Cardiac septum (tissue), 1 donor: ENCODE measurements at places on chromosomes 7 and 10. TPM values are rescaled to one million over a fixed set of nuclear protein-coding genes. Genes with fewer than 3 reads are reported as not detected.

DNA sequence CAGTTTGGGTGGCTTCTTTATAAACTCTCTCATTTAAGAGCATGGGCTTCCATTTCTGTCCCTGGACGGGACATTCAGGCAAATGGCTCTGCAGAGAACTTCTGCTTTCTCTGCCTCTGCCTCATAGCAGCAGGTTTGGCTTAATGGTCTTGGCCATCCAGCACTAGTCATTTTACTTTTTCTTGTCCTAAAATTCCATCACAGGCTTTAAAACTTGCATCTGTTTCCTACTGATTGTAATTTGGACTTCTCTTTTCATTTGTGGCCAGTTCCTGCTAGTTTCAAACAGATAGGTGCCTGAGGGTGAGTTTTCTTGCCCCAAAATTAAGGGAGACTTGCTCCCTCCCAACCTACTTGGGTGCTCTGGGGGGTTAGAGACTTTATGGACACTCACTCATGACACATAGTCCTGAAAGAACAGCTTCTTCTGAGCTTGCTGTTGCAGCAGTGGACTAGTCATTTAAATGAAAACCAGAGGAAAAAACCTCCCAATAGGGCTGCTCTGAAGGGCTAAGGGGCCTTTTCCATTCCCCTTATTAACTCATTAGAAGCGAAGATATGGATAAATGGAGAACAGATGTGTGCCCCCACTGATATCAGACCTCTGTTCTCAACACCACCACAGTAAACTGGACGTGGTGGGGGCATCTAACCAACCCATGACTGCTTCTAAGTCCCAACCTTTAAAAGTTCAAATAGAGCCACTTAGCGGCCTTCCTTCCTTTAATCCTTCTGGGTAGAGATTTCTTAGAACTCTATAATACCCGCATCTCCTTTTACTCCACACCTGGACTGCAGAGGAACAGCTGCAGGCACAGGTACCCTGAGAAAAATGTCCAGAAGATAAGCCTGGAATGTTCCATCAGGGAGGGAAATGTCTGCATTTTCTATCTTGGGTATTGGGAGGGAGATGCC lies 38.8 kb downstream of the SVOPL start:
- no peak for DNase-seq

DNA sequence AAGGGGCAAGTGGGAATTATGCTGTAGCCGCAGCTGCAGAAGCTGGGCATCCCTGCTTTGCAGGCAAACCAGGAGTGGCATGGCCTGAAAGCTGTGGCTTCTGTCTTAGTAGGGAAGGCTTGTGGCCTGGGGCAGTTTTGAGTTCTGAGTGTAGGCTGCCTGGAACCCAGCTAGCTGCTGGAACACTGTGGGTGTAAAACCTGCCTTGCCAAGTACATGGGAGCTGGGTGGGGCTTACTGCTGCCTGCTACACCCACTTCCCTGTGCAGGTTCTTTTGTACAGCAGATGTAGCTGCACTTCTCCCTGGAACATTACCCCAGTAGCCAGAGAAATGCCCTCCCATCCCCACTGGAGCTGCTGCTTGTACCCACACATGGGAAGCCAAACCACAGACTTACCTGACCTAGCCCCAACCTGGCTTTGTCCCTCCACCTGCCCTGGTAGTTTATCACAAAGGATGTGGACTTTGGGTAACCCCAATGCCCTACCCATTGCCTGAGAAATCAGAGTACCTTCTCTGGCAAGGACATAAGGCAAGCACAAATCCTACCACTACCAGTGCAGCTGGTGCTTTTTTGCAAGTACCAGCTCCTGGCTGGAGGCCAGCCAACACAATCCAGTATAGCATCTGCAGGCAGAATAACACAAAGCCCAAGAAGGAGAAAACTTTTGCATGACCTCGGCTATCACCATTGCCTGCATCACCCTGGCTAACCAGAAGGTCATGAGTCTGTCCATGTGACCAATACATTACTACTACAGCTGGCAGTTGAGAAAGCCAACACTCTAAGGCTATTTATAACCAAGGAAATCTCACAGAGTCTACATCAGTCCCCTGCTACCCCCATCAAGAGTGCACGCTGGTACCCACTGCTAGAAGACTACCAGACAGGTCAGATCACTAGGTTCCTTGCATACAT lies 26.5 kb upstream of the PPP1R3A start:
- DNase-seq, result no peak

- no peak for DNase-seq
Observed at GRCh38 chr7:129006636-129007414, 48.1 kb downstream of the TNPO3 start.

- no peak for DNase-seq
Observed at GRCh38 chr7:501526-501925, 18.1 kb downstream of the PDGFA start.

DNA sequence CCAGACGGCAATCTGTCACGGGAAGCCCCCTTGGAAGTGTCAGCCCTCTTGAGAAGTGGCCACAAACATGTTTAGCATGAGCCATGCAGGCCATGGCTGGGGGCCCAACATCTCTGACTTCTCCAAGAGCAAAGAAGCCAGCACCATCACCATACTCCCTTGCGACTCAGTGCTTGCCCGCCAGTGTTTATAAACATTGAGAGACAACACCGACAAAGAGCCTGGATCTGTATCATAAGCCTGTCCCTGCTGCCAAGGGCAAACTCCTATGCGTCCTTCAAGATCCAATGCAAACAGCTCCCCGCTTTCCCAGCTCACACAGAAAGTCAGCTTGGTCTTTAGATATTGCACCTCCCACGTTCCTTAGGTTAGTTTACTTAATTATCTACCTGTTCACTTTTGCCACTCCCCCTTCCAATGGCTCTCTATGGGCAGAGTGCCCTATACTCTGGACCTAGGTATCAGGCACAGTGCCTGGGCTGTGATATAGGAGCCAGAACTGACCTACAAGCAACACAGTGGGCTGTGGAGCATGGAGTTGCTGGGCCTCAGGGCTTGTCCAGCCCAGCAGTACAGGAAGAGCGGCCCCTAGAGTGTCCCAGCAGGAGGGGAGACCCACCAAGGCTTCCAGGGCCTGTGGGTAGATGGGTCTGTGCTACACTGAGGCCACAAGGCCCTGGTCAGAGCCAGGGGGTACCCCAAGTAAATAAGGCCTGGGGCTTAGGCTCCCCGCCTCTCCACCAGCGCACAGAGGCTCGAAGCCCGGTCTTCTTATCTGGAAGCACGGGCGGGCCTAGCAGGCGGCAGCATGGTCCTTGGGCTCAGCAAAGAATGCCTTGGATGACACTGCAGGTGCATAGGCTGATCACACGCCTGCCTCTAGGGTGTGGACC lies 37.7 kb downstream of the CAMK2B start:
- DNase-seq, result peak; percentile 68

- no peak for DNase-seq
Observed at GRCh38 chr7:143900230-143900766, 1.7 kb downstream of the TCAF1 start.

DNA sequence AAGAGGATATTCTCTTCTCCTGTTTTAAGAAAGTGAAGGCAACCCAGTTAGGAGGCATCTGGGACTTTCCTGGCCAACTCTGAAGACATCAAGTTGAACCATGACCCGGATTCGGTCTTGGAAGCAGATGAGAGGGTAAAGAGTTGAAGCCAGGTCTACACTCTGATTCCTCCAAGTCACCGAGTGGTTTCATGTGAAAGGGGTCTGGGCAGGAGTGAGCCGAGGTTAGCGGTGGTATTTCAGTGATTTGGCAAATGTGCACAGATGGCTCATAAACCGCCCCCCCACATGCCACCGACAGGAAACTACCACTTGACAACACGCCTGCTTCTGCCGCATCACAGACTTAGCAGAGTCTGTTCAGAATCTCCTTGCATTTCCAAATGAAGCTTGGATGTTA lies 11.4 kb upstream of the REPIN1 start:
- DNase-seq, result no peak

DNA sequence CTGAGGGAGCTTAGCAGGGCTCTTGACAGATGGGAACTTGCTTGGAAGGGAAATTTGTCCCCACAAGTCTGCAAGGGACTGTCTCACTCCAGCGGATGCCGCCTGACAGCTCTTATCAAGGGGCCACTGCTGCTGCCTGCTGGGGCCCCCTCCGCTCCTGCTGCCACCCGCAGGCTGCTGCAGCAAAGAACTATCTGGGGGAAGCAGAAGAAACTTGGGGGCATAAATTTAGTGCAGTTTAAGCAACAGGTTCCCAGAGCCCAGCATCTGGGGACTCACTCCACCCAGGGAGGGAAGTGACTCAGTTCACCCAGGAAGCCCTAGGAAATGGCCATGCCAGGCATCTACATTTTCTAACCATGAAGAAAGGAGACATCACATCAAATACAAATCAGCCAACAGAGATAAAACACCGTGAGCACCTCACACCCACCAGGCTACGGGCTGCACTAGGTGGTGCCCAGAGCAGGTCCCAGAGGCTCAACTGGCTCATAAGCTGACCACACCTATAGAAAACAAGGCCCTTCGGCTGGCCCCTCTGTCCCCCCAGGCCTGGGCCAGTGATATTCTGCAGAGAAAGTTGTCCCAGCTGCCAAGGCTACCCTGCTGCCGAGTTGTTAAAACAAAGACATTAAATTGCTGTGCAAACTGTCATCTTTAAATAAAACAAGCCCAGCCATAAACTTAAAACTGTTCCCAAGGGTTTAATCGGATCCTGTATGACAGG lies 3.7 kb downstream of the RGS10 start:
- no peak for DNase-seq

Gene MALRD1
- total RNA-seq, result 0.40 TPM

Gene ANKRD61
- not detected for total RNA-seq

Gene BAMBI
- total RNA-seq, result 46.6 TPM
